ENCODE measurements at places on chromosomes 7 and 10.

- DNase-seq: no peak
Observed at GRCh38 chr7:55946545-55946944, 5.1 kb upstream of the MRPS17 start.

GRCh38 chr10:125204400-125204799 is 44.0 kb upstream of the CTBP2 start:
- no peak for DNase-seq

DNA sequence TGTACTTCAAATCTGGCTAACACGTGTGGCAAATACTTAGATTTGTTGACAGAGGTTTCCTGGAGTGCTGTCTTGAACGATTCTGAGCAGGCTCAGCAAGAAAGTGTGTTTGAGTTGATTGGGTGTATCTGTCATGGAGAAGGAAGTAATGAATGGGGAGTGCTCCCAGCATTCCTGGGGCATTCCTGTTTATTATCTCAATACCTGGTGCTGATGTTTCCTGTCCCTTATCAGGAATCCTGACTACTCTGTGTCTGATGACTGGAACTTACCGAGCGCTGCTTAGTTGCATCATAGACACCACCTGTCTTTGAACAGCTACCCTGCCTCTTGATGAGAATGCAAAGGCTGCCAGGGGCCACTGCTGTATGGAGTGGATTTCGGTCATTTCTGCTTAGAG is 41.0 kb upstream of the TMEM248 start:
- DNase-seq: no peak

- DNase-seq: no peak
Observed at GRCh38 chr7:128071376-128071775, 40.1 kb upstream of the LRRC4 start.

DNA sequence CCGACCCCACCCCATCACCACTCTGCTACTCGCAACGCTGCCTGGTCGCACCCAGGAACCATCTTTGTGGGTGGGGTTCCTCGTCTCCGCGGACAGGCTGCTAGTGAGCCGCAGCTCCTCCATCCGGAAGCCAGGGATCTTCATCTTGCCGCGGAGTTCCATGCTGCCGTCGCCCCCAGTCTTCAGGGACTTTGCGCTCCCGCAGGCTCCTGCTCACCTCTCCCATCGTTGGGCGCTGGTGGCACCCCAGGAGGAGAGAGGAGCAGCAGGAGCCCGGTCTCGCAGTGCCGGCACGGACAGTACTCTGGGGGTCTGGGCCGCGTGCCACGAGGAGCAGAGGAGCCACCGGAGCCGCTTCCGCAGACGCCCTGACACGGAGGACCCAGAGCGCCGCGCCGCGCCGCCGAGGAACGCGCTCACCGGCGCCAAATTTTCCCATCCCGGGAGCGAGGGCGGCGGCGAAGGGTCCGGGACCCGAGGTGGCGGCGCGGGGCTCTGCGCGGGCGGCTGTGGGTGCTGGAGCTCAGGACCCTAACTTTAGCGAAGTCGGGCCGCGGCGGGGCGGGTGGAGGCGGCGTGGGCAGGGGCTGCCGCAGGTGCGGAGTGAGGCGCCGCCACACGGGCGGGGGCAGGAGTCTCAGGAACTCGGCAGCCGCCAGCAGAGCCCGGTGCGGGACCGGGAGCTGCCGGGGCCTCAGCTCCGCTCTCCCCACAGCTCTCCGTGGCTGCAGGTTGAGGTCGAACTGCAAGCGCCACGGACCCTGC is 750.1 kb upstream of the SORCS1 start:
- DNase-seq: no peak

DNA sequence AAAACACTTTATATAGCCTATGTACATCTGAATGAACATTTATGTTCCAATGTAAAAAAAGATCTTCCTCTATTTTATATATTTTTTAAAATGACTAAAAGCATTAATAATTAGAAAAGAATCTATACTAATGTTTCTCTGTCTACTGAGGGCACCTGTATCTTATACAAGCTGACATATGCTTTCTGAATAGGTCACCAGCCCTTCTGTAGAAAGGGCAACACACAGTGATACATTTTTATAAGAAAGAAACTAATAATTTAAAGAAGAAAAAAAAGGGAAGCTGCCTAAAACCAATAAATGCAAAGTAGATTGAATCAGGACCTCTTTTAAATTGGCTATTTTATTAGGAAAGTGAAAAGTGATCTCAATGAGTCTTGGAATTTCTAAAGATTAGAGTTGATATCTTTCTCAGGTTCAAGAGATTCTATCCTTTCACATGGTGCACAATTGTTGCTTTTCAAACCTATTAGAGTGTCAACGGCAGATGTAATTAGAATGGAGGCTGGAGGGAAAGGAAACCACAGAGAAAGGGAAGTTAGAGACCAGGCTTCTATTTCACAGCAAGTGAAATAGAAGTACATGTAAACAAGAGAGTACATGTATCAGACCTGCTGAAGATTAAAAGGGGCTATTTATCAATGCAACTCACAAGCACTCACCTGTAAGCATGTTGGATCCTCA is 6.3 kb downstream of the MTPN start:
- DNase-seq: no peak

GRCh38 chr7:128458956-128459355 is 3.3 kb downstream of the HILPDA start:
- DNase-seq: no peak

- no peak for DNase-seq
Observed at GRCh38 chr10:110544958-110545537, 22.4 kb upstream of the SMC3 start.

DNA sequence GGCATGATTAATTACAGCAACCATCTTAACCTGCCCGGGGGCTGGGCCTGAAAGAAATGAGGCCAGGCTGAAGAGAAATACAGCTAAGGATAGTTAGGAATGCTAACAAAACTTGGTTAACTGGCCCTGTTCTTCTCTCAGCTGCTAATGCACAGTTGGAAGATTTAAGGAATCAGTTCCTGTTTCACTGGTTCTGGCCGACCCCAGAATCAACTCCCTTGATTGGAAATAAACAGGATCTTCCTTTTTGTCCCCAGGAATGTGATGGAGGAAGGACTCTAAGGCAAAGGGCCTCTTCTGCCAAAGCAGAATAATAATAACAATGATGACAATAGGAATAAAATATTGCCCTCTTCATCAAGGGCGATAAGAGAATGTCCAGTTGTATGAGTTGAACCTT is 3.5 kb upstream of the LRMDA start:
- no peak for DNase-seq

DNA sequence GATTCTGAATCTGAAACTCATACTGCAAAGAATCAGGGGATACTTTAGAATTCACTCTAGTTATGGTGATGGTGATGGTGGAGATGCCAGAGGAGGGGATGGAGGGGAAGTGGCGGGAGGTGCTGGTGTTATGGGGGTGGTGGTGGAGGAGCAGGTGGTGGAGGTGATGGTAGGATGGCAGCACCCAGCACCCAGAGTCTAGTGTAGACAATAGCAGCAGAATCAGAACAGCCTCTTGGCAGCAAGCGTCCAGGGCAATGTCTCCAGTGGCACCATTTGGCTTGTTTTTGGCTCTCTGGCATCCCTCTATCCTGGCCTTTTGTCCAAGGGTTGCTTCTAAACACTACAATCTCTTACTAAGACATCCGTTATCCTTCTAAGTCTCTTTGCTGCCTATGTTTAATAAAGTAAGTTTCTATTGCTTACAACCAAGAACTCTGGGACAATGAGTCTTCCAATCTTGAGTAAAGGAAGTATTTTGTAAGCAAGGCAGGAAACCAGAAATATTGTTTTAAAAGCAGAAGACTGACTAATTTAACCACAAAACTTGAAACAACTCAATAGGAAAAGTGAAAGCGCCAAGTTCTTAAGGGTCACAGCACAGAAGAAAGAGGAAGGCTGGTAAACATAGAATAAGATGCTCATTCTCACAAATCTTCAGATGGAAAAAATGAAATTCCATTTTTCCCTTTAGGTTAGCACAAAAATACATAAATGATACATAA is 42.4 kb upstream of the GDF10 start:
- no peak for DNase-seq

GRCh38 chr7:88206254-88206653 is 13.6 kb downstream of the SRI start:
- DNase-seq: no peak

DNA sequence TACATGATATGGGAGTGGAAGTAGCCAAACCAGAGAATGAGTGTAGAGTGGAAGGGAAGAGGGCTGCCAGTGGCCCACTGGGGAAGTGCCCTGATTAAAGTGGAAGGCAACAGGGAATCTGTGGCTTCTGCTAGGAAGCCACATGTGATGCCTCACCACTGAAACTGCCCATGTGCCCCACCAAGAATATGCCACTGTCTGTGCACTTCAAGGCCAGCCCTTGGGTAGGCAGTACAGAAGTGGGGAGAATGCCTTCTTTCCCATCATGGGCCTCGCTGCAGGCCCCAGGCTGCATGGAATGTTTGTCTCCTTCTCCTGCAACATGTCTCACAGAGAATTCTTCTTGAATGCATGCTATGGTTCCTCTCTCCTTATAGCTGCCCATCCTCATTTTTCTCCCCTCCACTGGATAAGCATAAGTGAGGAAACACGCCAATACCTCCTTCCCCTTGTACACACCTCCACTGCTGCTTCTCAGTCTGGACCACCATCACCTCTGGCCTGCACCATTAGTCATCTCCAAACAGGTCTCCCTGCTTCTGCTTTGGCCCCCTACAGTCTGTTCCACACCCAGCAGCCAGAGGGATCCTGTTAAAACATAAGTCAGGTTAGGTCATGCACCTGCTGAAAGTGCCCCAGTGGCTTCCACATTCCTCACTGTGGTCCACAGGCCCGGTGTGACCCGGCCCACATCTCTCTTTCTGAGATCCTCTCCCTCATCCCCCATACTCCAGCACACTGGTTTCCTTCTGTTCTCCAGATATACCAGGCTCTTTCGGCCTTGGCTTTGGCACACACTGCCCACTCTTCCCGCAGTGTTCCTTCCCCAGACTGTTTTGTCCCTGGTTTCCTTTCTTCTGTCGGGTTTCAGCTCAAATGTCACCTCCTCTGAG is 37.1 kb downstream of the SNX10 start:
- DNase-seq: no peak

- no peak for DNase-seq
Observed at GRCh38 chr7:108009873-108010272, 6.9 kb upstream of the LAMB1 start.

DNA sequence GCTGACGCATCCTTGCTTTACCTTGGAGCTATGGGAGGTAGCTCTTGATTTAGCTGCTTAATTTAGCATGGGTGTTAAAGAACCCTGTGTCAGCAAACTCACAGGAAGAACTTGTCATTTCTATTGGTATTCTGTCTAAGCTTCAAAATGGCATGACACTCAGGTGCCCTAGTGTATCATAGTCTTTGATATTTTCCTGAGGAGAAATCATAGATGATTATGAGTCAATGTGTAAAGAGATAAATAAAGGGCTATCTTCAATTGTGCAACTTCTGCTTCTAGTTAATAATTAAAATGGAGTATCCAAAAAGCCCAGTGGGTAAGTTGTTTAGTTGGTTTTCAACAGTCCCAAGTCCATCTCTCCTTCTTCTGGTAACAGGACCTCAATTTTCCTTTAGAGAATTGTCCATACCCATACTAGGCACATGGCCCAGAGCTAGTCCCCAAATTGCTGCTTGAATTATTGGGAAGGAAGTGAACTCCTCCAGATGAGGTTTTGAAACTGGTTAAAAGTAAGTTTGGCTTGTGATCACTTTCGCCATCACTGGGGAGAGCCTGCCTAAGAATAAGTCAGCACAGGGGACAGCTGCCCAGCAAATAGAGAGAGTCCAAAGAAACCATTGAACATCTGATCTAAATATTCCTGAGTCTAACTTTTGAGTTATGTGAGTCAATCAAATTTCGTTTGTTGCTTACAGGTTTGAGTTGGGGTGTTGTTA is 169.0 kb upstream of the PHYHIPL start:
- no peak for DNase-seq

DNA sequence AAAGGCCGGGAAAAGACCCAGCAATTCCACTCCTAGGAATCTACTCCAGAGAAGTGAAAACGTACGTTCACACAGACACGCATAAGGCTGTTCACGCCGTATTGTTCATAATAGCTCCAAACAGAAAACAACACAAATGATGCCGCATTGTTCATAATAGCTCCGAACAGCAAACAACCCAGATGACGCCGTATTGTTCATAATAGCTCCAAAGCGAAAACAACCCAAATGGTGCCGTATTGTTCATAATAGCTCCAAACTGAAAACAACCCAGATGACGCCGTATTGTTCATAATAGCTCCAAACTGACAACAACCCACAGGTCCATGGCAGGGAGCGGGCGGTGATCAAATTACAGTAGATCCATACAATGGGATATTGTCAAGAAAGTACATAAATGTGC is 85.2 kb upstream of the DNAAF5 start:
- no peak for DNase-seq

DNA sequence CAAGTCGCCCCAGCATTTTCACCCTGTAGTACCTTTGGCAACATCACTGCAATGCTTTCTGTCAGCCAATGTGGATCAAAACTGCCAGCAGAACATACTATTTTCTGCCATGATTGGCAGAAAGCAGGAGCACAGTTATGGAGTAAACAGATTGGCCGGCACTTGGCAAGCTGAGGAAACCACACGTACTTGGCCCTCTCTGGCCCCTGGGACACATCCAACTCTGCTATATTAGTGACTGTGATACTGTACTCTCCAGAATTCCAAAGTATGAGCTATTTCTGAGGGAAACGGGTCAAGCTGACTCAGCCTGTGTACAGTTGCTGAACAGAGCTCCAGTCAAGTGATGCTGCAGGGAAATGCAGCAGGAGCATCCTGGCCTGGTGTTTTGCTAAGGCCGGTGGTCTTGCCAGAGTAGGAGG is 39.8 kb upstream of the LANCL2 start:
- DNase-seq: no peak

- DNase-seq: no peak
Observed at GRCh38 chr10:60910543-60910942, 33.4 kb downstream of the RHOBTB1 start.

GRCh38 chr7:16883918-16884317 is 2.1 kb upstream of the AGR3 start:
- no peak for DNase-seq

DNA sequence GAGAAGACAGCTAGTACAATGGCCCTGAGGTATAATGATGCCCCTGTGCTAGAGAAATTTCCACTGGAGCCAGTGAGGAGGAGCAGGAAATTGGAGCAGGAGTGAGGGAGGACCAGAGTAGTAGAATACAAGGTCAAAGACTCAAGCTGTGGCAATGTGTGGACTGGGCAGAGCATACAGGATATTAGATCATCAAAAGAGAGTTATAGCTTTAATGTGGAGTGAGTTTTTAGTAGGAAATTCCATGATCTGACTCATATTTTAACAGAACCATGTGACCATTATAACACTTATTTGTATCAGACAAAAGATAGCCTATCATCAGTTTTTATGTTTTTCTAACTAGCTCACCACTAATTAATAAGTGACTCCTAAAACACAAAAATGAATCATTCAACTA is 154.1 kb downstream of the DGKB start:
- DNase-seq: no peak

- DNase-seq: no peak
Observed at GRCh38 chr10:81914736-81915503, 39.9 kb downstream of the NRG3 start.

GRCh38 chr7:50295133-50295532 is 9.4 kb upstream of the IKZF1 start:
- DNase-seq: no peak
